ENCODE measurements at places on chromosomes 16 and 17.

DNA sequence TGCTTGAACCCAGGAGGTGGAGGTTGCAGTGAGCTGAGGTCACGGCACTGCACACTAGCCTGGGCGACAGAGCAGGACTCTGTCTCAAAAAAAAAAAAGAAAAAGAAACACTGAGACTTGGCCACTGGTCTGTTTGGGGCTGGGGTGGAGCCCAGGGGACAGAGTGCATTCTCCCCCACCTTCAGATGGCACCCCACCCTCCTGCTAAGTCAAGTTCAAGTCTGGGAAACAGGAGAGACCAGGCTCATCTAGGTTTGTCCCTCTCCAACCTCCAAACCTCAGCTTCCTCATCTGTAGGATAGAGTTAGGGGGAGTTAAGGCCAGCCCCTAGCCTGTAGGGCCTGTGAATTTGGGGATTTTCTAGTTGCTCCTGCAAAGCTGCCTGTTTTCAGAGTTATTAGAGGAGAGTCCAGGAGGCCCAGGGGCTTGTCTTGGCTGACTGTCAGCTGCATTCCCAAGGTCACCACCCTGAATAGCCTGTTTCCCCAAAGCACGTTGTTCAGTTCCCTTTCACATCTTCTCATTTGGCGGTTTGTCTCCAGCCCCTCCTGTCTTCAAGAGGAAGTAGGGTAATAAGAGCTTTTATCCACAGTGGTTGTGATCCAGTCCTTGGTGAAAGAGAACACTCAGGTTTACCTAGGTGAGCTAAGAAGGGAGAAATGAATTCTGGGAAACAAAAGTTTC, 2.2 kb downstream of the MT3 start:
- no peak for DNase-seq

GRCh38 chr17:42751628-42752027, 6.8 kb upstream of the EZH1 start:
- no peak for DNase-seq

DNA sequence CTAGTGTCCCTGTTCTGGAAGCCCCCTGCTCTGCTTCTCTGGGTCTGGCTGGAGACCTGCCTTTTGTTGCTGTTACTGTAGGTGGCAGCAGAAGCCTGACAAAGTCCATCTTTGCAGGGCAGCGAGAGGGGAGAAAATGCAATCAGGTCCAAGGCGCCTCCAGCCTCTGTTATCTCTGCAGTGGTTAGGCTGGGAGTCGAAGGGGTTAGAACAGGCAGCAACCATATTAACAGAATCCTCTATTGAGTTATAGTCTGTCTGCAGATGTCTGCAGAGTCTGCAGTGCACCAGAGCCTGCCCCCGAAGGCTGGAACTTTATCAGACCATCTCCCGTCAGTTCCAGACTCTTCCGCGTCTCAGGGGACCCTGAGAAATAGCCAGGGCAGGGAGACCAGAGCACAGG, 404.9 kb upstream of the EEF2KMT start:
- no peak for DNase-seq

DNA sequence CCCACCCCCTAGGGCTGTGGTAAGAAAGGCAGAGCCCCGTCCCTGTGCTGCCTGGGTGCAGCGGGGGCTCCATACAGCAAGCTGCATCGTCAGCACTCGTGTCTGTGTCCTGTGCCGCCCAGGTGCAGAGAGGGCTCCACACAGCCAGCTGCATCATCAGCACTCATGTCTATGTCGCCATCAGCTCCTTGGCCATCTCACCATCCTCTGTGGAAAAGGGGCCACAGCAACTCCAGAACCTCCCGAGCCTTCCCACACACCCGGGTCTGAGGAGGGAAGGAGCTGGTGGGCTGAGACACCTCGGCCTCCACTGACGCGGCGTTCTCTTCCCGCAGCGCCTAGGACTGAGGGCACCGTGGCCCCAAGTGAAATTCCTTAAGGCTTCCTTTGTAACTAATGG, 72.9 kb upstream of the CHMP6 start:
- no peak for DNase-seq

DNA sequence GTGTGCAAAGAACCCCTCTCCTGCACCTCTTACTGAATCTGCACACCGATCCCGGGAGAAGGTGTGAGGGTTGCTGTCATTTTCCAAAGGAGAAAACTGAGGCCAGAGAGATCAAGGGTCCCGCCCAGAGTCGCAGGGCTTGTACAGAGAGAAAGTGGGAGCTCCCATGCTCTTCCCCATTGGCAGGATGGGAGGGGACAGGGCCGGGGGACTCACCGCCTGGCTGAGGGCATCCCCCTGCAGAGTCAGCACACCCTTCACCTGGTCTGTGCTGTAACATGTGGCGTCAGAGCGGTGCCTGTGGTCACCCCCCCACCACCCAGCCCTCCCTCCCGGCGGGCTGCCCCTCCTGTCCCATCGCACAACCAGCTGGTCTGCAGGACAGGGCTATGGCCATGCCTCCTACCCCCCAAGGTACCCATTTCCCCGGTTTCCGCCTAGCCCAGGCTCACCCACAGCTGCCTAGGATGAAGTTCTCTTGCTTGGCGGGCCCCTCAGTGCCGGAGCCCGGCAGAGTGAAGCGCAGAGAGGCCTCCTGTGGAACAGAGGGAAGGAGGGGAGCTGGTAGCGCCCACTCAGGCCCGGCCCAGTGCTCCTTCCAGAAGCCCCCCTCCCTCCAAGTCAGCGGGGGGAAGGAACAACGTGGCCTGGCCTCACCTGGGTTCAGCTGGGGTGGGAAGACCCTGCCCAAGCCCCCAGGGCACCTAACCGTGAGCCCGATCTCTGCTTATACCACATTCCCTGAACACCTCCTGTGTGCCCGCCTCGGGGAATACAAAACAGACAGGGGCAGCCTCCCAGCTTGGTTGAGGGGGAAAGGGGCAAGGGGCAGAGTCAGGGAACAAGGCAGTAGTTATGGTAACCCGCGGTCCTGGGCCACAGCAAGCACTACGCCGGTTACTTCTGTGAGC, 1.1 kb downstream of the ROGDI start:
- DNase-seq: no peak

DNA sequence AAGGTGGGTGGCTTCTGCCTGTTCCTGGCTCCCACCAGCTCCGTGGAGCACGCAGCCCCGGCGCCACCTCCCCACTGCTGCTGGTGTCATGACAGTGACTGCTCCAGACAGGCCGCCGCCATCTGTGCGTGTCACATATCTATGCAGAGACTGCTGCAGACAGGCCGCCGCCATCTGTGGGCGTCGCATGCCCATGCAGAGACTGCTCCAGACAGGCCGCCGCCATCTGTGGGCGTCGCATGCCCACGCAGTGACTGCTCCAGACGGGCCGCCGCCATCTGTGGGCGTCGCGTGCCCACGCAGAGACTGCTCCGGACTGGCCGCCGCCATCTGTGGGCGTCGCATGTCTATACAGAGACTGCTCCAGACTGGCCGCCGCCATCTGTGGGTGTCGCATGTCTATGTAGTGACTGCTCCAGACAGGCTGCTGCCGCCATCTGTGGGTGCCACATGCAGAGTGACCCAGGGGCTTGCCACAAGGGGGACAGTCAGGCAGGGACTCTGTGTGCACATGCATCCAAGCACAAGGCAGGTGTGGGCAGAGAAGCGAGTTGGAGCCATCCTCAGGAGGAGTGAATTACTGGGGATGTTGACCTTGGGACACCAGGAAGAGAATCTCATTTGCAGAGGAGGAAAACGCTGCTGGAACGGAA, 3.3 kb upstream of the FN3KRP start:
- no peak for DNase-seq

GRCh38 chr17:39212195-39212810, 12.2 kb downstream of the RPL19 start:
- DNase-seq: no peak

DNA sequence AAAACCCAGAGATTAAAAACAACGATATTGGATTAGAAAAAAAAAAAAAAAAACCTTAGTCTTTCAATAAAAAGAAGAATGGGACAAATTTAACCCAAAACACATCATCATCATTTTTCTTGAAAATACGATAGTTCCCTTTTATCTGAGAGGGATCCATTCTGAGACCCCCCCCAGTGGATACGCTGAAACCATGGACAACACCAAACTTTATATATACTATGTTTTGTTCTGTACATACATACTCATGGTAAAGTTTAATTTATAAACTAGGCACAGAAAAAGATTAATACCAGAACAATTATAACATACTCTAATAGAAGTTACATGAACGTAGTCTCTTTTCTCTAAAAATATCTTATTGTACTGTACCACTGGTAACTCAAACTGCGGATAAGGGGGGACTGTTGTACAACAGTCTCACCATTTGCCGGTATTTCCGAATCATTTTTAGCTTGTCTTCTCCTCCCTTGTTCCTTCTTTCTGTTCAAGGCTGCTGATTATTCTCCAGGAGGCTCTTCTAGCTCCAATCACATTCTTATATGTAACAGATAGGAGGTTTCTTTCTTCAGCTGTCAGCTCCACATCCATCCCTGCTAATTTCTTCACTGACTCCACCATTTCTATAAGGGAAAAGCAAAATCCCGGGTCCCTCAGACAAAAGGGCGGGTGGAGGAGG, 37.0 kb downstream of the RNF135 start:
- DNase-seq: no peak

DNA sequence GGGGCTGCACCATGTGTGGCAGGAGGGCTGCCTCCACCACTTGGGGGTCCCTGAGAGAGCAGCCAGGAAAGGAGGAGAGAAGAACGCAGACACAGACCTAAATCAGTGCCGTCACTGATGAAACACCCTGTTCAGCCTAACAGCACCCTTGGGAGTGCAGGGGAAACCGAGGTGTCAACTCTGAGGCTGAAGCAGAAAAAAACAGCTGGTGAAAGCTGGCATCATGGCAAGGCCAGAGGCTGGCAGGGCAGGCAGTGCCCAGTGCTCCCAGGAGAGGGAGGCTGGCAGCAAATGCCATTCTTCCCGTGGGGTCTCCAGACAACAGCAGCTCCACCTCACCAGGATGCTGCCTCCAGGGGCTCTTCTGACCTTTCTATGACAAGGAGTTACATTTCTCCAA, 23.1 kb downstream of the SPHK1 start:
- DNase-seq: no peak

DNA sequence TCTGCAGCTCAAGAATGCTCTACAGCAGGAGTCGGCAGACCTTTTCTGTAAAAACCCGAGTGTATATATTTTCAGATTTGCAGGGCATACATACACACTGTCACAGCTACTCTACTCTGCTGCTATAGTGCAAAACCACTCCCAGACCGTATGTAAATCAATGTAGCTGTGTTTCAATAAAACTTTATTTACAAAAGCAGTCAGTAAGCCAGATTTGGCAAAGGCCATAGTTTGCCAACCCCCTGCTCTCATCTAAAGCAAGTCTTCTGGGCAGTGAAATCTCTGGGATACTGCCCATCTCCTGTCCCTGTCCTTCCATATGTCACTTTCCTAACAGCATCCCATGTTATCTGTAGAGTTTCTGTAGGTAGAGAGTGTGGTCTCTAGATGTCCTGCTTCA, 57.2 kb upstream of the GSG1L start:
- no peak for DNase-seq

- DNase-seq: no peak
These were observed 8.6 kb upstream of the CENPV start for GRCh38 chr17:16361874-16362273.

DNA sequence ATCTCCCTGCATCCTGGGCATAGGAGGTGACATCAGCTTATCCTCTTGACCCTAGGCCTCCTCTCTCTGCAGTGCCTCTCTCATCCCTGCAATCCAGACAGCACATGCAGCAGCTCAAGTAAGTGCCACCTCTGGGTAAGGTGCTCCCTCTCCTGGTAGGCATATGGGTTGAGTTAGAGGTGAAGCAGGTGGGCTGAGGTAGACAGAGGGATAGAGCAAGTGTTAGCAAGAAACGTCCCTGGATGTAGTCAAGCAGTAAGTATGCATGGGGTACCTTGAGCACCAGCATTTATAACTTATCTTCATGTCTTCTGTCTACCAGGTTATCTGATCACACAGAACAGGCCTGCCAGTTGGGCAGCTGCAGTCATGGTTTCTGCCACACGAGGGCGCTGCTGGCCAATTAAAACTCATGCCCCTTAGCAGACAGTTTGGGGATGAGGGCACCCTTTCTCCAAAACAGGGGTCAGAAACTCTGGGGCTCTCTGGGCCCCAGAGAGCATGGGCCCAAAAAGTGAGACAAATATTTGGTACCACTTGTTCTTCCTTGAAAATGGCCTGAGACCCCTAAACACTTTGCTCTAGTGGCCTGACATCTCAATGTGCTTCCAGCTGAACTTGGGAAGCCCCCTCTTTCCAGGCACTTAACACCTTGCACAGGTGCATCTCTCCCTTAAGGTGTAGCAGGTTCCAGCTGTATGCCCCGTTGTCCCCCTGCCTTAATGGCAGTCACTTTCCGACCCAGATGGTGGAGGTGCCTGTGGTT, 59.8 kb downstream of the NEUROD2 start:
- DNase-seq: no peak

- DNase-seq: no peak
These were observed 1.5 kb downstream of the CLDN7 start for GRCh38 chr17:7260651-7261378.

DNA sequence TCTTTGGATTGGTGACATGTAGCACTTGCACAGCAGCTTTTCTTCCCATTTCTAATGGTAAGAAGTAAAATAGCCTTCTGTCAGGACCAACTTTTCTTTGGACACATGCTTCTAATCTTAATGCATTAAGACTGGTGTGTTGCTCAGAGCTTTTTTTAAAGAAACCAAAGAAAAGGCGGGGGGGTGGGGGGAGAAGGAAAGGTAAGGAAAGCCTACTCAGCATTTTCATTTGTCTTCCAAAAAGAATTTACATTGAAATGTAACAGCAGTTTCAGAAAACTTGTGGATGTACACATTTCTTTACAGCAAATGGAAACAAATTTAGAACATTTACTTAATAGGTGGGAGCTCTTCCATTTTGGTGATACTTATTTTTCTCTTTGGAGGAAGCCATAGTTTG, 49.6 kb downstream of the NLK start:
- no peak for DNase-seq

DNA sequence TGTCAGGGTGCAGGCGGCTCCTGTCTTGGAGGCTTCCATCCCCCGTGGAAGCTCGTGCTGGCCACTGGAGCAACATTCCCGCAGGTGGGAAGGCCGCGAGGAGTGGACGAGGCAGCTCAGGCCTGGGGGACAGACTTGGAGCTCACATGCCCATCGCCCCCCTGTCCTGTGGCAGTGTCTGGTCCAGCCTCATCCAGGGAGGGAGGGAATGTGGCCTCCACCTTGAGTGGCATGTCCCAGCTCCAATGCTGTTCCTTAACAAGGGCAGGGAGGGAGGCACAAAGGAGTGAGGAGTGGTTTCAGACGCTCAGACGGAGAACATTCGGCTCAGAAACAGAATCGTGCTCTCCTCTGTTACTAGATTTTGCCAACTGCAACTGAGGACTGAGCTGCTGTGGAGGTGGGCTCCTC, 159.4 kb upstream of the CHMP6 start:
- DNase-seq: no peak

DNA sequence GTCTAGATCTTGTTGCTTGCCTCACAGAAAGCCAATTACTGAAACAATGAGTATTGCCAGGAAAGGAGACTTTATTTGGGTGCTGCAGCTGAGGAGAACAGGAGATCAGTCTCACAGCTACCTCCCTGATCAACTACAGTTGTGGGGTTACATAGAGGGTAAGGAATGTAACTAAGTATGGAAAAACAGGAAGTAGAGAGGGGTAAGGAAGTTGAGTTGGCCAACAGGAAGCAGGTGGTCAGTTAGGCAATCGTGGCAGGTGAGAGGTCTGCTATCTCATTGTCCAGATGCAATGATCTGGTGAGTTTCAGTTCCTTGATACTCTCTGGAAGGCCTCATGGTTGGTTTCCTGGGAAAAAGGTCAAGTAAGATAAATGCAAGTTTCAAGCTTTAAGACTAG, 333.1 kb upstream of the GOT2 start:
- no peak for DNase-seq

- no peak for DNase-seq
These were observed 332.0 kb downstream of the BCAS3 start for GRCh38 chr17:61009663-61010062.

- DNase-seq: no peak
These were observed 21.2 kb upstream of the TAOK1 start for GRCh38 chr17:29368926-29369325.
